NK-92 treated with Interleukin-12 subunit alpha and Interleukin-12 subunit beta, amount 100 ng/mL, for 24 hours (cell line): ENCODE measurements at places on chromosomes 11 and 22.

- no peak for DNase-seq
Measured at GRCh38 chr11:13302420-13302958, 24.9 kb downstream of the BMAL1 start.

DNA sequence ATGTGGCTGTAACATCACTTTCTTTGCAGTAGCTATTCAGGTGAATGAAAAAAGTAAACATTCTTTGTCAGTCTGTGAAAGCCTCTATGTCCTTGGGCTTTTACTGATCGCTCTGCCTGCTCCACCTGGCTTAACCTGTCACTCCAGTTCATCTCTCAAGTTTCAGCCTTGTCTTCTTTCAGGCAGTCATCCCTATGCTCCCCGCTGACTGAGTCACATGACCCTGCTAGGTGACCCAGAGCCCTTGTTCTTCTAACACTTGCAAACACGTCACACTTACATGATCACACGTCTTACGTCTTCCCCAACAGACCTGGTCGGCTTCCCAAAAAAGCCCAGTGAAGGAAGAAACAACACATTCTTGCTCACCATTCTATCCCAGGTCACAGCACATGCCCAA, 499.3 kb upstream of the TENM4 start:
- no peak for DNase-seq

- no peak for DNase-seq
Measured at GRCh38 chr22:38051261-38051660, 5.9 kb upstream of the PICK1 start.

- no peak for DNase-seq
Measured at GRCh38 chr11:119809346-119809745, 80.3 kb upstream of the NECTIN1 start.

DNA sequence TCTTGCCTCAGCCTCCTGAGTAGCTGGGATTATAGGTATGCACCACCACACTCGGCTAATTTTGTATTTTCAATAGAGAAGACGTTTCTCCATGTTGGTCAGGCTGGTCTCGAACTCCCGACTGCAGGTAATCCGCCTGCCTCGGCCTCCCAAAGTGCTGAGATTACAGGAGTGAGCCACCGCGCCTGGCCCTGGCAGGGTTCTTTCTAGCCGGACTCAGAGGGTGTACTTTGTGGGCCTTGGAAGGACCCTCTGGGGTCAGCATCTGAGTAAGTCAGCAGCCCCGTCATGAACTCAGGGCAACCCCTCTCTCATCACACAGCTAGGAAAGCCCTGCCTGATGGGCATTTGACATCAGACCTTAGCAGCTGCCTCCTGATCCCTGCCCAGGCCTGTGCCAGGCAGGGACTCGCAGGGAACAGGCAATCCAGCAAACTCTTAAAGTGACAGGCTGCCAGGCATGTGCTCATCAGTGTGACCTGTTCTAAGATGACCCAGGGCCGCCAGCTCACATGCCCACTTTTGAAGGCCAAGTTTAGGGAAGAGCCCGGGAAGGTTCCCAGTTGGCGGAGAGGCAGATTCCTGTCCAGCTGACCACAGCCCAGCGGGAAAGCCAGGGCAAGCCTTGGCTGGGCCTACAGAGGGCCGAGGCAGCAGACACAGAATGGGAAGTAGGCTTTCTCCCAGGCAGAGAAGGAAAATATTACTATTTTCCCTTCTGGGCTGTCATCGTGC, 92.9 kb downstream of the MORC2 start:
- no peak for DNase-seq

- no peak for DNase-seq
Measured at GRCh38 chr22:39546889-39547586, 14.5 kb upstream of the RPS19BP1 start.

DNA sequence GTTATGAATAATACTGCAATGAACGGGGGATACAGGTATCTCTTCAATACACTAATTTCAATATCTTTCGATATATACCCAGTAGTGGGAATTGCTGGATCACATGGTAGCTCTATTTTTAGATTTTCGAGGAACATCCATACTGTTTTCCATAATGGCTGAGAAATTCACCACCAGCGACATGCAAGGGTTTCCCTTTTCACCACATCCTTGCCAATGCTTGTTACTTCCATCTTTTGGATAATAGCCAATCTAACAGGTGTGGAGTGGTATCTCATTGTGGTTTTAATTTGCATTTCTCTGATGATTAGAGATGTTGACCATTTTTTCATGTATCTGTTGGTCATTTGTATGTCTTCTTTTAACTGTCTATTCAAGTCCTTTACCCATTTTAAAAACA, 5.9 kb downstream of the IL10RA start:
- DNase-seq: no peak

- DNase-seq: no peak
Measured at GRCh38 chr11:61921446-61921845, 4.1 kb upstream of the RAB3IL1 start.

DNA sequence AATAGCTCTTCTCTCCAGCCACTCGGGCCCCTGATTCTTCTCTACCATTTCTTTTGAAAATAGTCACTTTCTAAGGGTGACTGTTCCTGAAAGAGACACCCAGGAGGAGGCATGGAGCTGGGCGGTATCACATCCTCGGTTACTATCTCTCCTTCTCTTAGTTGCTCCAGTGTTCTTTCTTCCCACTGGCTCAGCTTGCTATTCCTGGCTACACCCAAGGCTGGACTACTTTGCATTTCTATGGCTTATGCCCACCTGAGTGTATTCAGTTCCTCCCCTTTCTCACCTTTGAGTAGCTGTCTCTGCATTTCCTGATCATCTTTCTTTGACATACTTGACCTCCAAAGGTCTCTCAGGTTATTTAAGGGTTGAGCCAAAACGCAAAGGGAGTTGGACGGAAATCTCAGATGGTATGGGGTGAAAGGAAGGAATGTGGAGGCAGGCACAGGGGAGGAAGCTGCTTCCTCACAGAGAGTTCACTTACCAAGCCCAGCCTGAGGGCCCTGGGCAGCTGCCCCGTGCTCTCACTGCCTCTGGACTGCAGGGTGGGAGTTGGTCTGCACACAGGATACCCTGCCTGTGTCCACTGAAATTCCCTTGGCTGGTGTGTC, 155.7 kb downstream of the SNX19 start:
- no peak for DNase-seq

DNA sequence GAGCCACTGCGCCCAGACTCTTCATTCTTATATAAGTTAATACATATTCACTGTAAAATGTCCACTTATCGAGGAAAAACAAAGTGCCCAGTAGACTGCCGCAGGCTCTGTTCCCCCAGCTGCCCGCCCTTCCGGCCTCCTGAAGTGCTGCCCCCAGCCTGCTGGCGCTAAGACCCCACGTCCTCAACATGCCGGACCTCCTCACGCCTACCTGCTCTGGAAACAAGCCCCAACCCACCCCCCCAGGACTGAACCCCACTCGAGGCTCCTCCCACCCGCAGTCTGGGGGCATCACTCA, 1.1 kb downstream of the GATD1 start:
- no peak for DNase-seq

DNA sequence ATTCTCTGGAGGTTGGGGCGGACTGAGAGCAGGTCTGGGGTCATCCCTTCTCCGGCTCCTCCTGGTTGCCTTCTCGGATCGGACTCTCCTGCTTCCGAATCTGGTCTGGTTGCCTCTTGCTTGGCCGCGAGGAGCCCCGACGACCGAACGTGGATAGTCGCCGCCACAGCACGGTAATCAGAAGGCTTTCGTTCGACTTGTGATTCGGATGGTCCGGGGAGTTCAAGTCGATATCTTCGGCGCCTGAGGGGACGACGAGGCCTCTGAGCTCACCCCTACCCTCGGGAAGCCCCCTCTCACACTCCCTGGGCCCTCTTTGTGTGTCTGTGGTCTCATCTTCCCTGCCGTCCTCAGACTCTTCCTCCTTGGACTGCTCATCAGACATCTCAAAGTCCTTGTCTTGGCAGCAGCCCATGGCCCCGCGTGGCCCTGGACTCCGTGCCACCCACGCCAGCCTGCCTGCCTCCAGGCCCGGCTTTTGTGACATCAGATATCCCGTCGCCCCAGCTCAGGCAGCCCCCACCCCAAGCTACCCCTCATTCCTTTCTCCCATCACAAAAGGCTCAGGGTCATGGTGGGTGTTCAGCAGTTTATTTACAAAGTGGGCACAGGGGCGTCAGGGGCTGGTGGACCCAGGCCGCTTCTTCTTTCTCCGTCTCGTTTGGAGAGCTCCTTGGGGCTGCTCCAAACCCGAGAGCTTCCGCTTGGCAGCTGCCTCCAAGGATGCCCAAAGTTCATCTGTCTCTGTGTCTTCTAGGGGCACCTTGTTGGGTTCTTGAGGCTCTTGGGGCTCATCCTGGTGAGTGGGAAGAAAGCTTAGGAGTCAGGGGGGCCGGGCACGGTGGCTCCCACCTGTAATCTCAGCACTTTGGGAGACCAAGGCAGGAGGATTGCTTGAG, at the start of gene TEX54:
TSS of gene TEX54 (minus strand) at position 506 of the 899 bp plus-strand sequence.
- no peak for DNase-seq

- DNase-seq: no peak
Measured at GRCh38 chr11:45886816-45887520, 1.5 kb downstream of the MAPK8IP1 start.

DNA sequence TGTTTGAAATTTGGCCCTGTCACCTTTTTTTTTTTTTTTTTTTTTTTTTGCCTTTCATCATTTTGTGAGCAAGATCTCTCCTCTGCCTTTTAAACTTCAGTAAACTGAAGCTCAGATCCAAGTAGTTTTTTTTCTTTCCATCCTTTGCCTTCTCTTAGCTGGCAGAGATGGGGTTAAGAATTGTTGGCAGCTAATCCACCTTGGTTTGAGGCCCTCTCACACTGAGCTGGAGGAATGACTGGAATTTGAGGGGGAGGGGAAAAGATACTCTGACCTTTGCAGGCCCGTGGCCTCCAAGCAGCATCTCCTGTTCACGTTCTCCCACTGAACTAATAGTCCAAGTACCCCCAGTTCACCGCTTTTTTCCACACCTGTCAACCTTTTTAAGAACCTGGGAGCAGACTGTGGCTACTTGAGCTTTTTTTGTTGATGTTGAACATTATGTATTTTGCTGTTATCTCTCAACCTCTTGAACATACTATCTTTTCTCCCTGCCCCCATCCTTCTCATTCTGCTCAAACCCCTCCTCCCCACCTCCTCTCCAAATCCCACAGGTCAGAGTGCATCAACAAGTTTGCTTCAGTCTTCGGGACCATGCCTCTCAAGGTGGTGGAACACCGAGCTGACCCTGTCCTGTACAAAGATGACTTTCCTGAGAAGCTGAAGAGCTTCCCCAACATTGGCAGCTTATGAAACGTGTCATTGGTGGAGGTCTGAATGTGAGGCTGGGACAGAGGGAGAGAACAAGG, 66.2 kb downstream of the ALX4 start:
- no peak for DNase-seq

DNA sequence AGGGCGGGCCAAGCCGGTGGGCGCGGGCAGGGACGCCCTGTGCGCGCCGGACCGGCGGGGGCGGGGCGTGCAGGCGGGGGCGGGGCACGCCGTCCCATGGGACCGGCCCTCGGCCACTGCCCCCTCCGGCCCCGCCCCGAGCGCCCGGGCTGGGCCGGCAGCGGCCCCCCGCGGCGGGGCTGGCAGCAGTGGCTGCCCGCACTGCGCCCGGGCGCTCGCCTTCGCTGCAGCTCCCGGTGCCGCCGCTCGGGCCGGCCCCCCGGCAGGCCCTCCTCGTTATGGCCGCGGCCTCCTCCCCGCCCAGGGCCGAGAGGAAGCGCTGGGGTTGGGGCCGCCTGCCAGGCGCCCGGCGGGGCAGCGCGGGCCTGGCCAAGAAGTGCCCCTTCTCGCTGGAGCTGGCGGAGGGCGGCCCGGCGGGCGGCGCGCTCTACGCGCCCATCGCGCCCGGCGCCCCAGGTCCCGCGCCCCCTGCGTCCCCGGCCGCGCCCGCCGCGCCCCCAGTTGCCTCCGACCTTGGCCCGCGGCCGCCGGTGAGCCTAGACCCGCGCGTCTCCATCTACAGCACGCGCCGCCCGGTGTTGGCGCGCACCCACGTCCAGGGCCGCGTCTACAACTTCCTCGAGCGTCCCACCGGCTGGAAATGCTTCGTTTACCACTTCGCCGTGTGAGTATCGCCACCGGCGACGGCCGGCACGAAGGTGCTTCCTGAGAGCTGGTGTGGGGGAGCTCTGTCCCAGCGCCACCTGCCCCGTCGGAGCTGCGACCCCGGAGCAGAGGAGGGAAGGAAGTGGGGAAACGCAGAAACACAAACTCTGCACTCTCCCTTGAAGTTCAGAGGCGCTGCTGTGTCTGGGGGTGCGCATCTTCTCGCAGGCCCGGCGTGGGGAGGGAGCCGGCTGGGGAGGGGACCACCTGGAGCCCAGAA, at the start of gene KCNQ1:
TSS of gene KCNQ1 (plus strand) at position 188 of the 925 bp plus-strand sequence. CDS start at position 279, 91 bp downstream.
- no peak for DNase-seq

DNA sequence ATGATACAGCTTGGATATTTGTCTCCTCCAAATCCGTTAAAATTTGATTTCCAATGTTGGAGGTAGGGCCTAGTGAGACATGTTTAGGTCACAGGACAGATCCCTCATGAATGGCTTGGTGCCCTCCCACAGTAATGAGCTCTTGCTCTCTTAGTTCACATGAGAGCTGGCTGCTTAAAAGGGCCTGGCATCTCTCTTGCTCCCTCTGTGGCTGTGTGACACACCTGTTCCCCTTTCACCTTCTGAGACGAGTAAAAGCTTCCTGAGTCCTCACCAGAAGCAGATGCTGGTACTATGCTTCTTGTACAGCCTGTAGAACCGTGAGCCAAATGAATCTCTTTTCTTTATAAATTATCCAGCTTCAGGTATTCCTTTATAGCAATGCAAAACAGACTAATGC, 3.5 kb downstream of the VPS37C start:
- DNase-seq: no peak

GRCh38 chr22:30234786-30235470, 11.6 kb downstream of the LIF start:
- no peak for DNase-seq

DNA sequence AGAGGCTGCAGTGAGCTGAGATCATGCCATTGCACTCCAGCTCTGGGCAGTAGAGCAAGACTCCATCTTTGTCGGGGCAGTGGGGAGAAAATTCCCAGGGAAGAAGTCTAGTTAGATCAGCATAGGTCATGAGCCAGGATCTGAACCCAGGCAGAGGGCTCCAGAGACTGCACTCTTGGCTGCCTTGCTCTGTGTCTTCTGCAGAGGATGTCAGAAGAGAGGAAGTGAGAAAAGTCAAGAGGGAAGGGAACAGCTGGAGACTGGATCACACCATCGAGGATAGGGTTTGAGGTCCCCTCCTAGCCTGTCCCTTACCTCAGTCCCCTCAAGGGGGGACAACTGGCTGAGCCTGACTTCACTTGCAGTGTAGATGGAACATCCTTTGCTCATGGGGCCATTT, 5.8 kb downstream of the MYOD1 start:
- DNase-seq: no peak

- no peak for DNase-seq
Measured at GRCh38 chr22:42202669-42203068, 67.8 kb downstream of the TCF20 start.
